Iris pigment epithelial cell (primary cell): ENCODE measurements at places on chromosomes 5 and 9.

- DNase-seq: no peak
Observed at GRCh38 chr9:121123816-121124535, 49.2 kb downstream of the CNTRL start.

DNA sequence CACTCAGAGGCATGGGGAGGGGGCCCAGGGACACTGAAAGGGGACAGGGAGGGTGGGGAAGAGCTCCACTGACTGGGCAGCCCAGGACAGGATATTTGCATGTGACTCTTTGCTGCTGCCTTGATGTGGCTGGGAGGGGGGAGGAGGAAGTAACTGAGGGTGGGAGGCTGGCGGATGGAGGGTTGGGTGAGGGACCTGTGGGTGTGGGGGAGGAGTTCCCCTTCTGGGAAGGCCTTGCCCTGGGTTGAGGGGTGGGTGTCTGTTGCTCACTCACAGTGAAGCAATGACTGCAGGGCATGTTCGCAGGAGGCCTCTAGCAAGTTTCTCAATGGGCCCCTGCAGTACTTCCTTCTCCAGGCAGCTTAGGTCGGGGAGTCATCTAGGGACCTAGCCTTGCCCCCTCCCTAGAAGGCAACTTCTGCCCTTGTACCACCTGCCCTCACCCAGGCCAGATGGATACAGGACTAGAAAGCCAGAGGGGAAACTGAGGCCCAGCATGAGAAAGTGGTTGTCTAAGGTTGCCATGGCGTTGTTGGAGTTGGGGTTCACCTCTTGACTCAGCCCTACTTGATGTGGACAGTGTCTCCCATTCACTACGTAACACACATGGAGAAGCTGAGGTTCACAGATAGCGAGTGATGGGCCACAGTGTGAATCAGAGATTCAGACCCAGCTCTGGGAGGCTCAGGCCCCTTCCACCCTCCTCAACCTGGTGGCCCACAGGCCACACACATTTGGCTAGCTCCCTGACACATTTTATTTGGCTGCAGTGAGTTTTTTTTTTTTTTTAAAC lies 3.0 kb downstream of the GRK6 start:
- DNase-seq: no peak

DNA sequence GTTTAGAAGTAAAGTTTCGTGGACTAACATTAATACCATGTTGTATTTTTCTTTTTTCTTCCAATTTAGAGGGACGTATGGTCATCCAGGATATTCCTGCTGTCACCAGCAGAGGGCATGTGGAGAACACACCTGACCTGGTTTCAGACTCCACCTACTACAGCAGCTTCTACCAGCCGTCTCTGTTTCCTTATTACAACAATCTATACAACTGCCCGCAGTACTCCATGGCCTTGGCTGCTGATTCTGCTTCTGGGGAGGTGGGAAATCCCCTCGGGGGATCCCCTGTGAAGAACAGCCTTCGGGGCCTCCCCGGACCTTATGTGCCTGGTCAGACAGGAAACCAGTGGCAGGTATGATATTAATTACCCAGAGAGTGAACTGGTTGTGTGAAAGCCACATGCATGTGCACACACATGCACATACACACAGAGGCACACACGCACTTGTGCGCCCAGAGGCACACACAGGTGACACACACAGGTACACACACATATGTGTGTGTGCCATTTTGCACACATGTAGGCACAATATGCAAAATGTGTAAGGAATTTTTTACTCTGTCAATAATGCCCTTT lies 52.4 kb downstream of the DMRT1 start:
- DNase-seq: peak; percentile 57

- no peak for DNase-seq
Observed at GRCh38 chr5:17966640-17967402, 332.6 kb downstream of the TAF11L14 start.

DNA sequence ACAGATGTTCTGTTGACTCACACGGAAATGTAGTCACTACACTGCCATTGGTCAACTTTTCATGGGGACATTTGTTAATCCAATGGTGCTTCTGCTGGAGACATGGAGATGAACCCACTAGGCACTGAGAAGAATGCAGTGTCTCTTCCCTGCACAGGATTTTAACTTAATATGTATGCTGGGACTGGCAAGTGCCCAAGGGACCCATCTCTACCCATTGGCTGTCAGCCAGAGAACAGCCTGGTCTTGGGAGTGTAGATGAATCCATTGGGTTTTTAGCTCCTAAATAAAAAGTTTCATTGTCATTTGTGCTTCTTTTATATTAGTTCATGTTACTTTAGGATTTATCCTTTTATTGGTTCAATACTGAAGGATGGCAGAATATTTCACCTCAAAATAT lies 195.8 kb upstream of the CDH6 start:
- no peak for DNase-seq

GRCh38 chr5:125262782-125263181 lies 516.3 kb upstream of the ZNF608 start:
- peak; percentile 31 for DNase-seq

DNA sequence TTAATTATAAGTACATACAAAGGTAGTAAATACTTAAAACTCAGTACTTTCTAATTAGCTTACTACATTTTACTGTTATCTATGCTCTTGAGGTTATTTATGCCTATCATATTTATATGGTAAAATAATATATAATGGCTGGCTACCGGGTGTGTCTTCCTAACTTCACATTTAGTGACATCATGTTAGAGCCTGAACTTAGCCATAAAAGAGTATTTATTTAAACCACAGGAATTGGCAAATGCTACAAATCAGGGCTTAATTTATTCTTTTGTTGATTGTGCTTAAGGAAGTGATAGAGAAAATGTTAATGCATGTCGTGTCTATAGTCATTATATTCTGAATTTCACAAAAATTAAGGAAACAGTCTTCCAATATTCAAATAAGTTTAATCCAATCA lies 73.1 kb downstream of the NDUFAF2 start:
- DNase-seq: no peak

- DNase-seq: no peak
Observed at GRCh38 chr5:105475401-105475800, 1912.8 kb upstream of the NUDT12 start.

DNA sequence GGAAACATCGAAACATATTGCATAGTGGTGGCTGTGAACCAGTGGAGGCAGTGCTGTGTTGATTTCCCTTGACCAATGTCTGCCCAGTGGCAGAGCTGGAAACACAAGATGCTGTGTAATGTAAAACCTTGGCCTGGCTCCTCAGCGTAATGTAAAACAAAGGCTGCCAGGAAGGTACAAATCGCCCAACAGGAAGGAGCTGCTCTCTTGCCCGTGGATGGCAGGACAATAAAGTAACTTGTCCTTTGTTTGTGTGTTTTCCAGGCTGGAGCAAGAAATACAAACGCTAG lies 143.4 kb downstream of the PALM2AKAP2 start:
- DNase-seq: no peak

GRCh38 chr5:77852068-77852513 lies 76.0 kb upstream of the TBCA start:
- no peak for DNase-seq

- DNase-seq: peak; percentile 6
Observed at GRCh38 chr5:105101577-105101976, 1539.0 kb upstream of the NUDT12 start.

DNA sequence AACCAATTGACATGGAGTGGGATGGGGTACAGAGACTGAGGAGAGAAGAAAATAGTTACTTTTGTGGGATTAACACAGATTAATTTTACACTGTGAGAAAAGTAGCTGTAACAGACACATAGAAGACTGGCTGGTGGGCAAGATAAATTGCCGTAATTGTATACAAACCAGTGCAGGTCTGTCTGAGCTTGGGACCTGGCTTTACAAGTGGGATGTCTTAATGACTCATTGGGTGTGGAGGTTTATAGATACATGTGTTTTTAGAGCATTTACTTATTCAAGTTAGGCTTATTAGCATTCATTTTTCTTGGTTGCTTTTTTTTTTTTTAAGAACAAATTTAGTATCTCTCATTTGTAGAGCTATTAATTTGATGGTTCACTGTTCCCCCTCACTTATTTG lies 37.5 kb downstream of the SLC44A1 start:
- no peak for DNase-seq

DNA sequence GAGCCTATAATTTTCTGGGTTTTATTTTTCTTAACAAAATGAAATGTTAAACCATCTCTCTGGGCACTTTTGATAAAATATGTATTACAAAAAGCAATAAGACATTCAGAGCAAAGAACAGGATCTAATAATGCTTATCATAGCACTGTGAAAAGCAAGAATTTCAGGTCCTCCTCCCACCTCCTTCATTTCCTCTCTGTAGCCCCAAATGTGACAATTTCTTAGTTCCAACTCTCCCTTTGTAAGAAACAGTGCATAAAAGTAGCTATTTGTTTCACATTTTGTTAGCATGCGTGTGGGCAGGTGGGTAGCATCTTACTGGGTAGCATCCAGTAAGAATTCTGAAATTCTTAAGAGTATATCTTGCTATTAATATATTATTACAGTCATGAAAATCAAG lies 130.9 kb upstream of the RASA1 start:
- DNase-seq: no peak

DNA sequence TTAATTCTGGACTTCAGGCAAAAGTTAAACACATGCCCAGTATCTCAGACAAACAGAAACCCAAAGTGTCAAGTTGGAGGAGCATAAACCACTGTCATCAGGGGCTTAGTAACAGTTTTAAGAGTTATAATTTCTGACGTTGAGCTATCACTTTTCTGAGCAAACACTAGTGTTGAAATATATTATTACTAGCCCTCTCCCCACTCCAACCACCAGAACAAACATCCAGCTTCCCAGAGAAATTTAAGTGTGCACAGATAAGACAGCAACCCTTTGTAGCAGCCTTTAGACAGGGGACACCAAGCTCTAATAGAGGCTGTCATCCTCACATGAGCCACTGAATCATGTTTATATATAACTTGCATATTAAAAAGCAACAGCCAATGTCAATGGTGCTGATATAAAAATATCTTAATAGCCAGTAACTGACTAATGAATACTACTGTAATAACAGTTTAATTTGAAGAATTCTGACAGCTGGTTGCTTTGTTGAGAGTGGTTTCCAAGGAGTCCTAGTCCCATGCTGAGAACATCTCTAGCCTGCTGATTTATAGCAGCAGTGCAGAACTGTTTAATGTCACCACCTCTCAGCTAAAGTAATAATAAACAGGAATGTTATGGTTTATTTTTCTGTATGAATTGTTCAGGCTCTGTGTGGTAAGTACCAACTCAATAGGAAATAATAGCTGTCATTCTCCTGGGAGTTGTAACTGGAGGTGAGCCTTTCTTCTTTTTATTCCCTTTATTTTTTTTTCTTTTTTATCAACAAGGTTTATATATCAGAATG lies 528.7 kb upstream of the ZNF608 start:
- DNase-seq: no peak
